ENCODE measurements at places on chromosomes 16 and 17.

- DNase-seq: no peak
Measured at GRCh38 chr17:40124279-40125141, 2.7 kb downstream of the MSL1 start.

DNA sequence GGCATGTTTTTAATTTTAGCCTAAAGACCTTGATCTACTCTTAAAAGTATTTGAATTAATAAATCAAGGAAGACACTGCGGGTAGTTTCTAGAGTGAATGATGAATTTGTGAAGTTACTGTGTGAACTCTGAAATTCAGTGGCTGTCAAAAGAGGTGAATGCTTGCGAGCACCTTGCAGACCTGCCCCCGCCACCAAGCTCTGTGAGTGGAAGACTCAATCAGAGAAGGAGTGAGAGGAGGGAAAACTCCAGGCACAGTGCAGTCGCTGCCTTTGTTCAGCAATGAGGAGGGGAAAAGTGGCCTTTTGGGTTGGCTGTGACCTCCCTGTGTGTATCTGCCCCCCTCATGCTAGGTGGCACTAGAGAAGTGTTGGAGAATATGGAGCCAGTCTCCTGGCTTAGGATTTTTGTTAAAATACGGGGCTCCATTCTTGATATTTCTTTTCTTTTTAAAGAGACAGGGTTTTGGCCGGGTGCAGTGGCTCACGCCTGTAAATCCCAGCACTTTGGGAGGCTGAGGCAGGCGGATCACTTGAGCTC is 53.0 kb downstream of the LDHD start:
- no peak for DNase-seq

- DNase-seq: no peak
Measured at GRCh38 chr17:1224330-1224729, 44.5 kb upstream of the ABR start.

DNA sequence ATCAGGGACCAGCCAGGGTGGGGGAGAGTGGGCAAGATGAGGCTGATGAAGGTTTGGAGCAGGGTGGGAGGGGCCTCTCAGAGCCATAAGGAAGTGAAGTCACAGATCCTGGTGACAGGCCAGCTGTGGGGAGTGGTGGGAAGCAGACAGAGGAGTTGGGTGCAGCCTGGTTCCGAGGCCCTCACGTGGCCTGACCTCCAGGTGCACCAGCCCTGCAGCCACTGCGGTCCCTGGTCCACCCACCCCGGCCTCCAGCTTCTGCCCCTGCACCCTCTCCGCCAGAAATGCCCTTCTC is 3.9 kb upstream of the ZFPM1 start:
- DNase-seq: no peak

- DNase-seq: no peak
Measured at GRCh38 chr17:8934346-8934745, 31.2 kb downstream of the PIK3R5 start.

DNA sequence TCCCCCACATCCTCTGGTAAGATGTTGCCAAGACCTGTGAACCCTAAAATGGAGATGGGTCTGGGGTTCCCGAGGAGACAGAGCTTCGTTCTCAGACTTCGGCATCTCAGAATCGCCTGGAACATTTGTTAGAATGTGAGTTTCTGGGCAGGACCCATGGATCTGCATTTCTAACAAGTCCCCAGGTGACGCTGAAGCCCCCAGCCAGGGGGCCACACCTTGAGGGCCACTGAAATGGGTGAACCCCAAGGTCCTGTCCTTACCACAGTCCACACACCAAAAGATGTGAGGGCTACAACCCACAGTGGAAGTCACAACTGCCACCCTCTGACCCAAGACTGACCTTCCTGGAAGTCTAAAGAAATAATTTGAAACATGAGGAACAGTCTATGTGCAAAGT is 14.0 kb downstream of the MPP3 start:
- no peak for DNase-seq

DNA sequence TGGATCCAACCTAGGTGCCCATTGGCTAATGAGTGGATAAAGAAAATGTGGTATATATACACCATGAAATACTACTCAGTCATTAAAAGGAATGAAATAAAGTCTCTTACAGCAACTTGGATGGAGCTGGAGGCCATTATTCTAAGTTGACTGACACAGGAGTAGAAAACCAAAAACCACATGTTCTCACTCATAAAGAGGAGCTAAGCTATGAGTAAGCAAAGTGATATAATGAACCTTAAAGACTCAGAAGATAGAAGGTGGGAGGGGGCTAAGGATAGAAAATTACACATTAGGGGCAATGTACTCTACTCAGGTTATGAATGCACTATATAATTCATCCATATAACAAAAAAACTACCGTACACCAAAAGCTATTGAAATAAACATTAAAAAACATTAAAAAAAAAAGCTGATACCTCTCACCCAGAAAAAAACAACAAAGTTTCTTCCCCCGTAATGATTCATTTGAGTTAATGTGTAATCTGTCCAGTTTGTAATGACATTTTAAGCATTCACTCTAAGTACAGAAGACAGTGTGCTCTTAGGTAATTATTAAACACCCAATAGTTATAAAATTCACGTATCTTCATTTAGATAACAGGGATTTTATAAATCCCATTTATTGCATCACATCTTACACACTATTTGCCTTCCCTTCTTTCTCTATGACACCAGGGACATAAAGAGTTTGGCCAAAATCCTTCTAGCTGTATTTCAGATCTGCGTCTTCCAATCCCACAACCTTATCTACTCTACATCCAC is 941.5 kb downstream of the CDH11 start:
- no peak for DNase-seq

- no peak for DNase-seq
Measured at GRCh38 chr17:73320601-73321264, 8.9 kb upstream of the CDC42EP4 start.

- DNase-seq: no peak
Measured at GRCh38 chr17:50840311-50840851, 5.0 kb downstream of the WFIKKN2 start.

DNA sequence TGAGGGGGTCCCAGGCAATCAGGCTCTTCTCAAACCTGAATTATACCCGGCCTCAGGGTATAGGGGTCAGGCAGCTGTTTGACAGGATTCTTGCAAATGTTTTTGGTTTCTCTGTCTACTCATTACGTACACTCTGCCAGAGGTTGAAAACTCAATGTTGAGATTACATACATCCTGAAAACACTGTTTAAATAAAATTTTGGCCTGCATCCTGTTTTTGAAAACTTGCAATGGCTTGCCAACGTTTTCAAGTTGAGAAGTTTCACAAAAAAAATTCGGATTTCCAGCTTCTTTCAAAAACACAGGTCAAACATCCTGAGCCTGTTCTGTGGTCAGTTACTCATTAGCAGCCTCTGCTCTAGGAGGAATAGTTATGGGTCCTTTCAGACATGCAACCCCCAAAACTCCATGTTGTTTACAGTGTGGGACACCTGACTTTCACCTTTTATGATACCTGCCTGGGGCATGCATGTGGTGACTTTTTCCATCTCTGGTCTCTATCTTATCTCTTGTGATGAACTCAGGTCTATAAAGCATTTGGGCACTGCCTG is 577.8 kb downstream of the WWOX start:
- no peak for DNase-seq

Measured in astrocyte of the cerebellum (primary cell).